ENCODE measurements at places on chromosomes 6 and 20. TPM values are rescaled to one million over a fixed set of nuclear protein-coding genes. Genes with fewer than 3 reads are reported as not detected.

- H3K36me3 ChIP-seq: no peaks in the 10 kb centered on the region
- H3K27ac ChIP-seq: no peak overlapping the region
- DNase-seq: no peak
- peaks cover 25% of the 10 kb centered on the region for H3K4me1 ChIP-seq
- no peak overlapping the region for H3K4me3 ChIP-seq
These were observed 80.8 kb downstream of the CBFA2T2 start for GRCh38 chr20:33570743-33571142.

GRCh38 chr6:46484081-46484820 lies 7.0 kb downstream of the RCAN2 start:
- DNase-seq: no peak
- no peak overlapping the region for H3K27ac ChIP-seq
- H3K27me3 ChIP-seq: peaks cover 50% of the 10 kb centered on the region
- H3K4me3 ChIP-seq: no peak overlapping the region
- H3K4me1 ChIP-seq: no peaks in the 10 kb centered on the region

DNA sequence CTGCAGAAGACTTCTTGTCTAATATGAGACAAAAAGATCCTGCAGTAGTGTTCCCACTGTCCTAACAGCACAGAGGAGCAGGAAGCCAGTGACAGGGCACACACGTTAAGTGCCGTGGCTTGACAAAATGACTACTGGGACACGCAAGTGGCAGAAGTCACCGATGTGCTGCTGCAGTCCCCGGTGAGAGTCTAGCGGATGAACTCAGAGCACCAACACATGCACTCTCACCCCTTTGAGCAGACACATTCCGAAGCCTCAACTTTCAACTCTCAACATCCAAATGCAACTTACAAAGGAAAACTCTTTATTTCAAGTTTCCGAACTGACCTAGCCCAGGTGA lies 898 bp downstream of the LAMA4 start:
- H3K36me3 ChIP-seq: no peaks in the 10 kb centered on the region
- peak; percentile 7 for DNase-seq
- H3K27me3 ChIP-seq: peaks cover 41% of the 10 kb centered on the region
- no peak overlapping the region for H3K27ac ChIP-seq
- H3K4me3 ChIP-seq: peak overlapping the region; percentile 67

RRAGD gene
- total RNA-seq: 19.7 TPM

Data from activated CD8-positive, alpha-beta T cell treated with anti-CD3 and anti-CD28 coated beads for 36 hours (primary cell).